ENCODE measurements at places on chromosomes 7 and 10. TPM values are rescaled to one million over a fixed set of nuclear protein-coding genes. Genes with fewer than 3 reads are reported as not detected.
A peak's percentile ranks its signal among the peaks of the same experiment; 100 is the strongest.

DNA sequence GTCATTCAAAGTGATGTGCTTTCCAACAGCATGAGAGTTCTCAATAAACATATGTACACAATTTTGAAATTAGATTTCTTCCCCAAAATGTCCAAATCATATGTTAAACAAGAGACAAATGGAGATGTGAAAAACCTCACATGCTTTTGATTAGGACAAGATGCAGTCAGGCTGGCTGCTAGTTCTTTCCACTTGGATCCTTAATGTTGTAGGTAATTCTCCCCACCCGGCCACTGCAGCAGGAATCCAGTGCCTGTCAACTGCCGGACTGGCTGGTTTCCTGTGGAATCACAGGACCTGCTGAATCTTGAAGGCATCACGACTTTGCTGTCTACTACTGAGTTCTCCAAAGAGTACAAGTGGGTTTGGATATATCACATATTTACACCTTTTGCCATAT is 138.6 kb upstream of the AKR1E2 start:
- no peaks in the 10 kb centered on the region for H3K4me1 ChIP-seq
- no peak for DNase-seq
- H3K27ac ChIP-seq = no peak overlapping the region
- no peaks in the 10 kb centered on the region for H3K36me3 ChIP-seq
- no peaks in the 10 kb centered on the region for H3K27me3 ChIP-seq
- no peak overlapping the region for H3K4me3 ChIP-seq

DNA sequence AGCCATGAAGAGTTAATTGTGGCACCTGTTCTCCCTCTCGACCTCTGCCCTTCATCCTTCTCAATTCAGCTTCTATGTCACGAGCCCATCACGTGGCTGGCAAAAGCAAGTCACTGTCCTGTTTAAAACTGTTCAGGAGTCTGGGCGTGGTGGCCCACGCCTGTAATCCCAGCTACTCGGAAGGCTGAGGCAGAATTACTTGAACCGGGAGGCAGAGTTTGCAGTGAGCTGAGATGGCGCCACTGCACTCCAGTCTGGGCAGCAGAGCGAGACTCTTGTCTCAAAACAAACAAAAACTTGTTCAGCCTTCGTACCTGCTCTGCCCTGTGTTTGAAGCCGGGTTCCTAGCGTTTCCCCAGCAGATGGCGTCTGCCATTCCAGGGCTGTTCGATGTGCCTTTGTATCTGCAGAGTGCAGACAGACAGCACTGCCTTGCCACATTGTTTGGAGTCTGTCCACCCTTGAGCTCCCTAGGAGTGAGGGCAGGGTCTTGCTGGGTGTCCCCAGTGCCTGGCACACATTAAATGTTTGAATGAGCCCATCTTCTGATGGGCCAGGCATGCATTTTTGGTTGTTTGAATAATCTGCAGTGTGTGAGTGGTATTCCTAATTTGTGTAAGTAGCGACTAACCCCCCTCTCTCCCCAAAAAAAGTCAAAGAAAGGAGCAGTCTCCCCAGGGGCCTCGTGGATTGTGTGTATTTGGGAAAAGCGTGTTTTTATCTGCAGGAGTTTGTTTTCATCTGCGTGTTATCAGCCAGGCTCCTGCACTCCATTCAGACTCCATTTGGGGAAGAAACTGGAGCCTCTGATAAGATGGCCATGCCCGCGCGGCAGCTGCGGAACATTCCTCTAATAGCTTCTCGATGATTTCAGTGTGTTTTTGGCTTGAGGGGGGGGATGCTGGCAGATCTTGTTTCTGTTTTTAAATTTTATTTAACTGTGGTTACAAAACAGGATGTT is 61.2 kb downstream of the DNAJB6 start:
- no peak overlapping the region for H3K4me3 ChIP-seq
- no peak for DNase-seq
- no peaks in the 10 kb centered on the region for H3K36me3 ChIP-seq
- H3K4me1 ChIP-seq = no peaks in the 10 kb centered on the region

GRCh38 chr7:102433219-102434038 is at the start of gene ORAI2:
Gene ORAI2, plus strand, starts transcription at chr7:102433575. Its CDS starts 5,382 bp downstream, at chr7:102438957.
- DNase-seq = peak; percentile 81
- H3K36me3 ChIP-seq = no peaks in the 10 kb centered on the region
- H3K4me3 ChIP-seq = peak within 1 kb of the TSS; percentile 59
- peaks cover 55% of the 10 kb centered on the region for H3K4me1 ChIP-seq
- peak within 1 kb of the TSS; percentile 96 for H3K27ac ChIP-seq

GRCh38 chr10:78923647-78924318 is 145.0 kb upstream of the ZMIZ1 start:
- no peak for DNase-seq
- H3K4me1 ChIP-seq = no peaks in the 10 kb centered on the region
- H3K36me3 ChIP-seq = no peaks in the 10 kb centered on the region
- H3K4me3 ChIP-seq = no peak overlapping the region

DNA sequence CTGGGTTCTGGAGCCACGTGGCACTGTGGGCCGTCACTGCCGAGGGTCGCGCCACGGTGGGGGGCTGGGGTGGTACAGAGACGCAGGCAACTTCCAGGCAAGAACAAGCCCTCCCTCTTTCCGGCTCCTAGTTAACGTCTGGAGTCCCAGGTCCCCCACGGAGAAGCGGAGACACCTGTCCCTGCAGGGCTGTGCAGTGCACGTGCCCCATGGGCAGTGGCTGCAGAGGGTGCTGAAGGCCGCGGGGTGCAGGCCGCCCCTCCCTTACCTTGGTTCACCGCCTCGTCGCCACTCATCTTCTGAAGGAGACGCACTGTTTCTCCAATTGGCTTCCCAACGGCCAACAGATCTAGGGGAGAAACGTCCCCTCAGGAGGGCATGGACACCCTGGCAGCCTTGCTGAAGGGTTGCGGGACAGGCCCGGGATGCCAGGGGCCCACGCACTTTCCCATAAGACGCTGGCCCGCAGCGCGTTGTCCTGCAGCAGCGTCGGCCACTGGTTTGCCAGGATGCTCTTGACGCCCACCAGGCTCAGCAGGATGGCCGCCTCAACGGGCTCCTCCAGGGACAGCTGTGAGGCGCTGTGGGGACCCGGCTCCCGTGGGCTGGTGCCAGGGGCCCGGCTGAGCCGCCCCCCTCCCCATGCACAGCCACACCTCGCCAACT is 24.3 kb upstream of the NKX6-2 start:
- no peak overlapping the region for H3K27ac ChIP-seq
- H3K27me3 ChIP-seq = no peaks in the 10 kb centered on the region

Gene RAMP3
- total RNA-seq = not detected

Gene SPDYE11
- not detected for total RNA-seq

Gene LLCFC1
- 0.76 TPM for total RNA-seq

GRCh38 chr10:80924063-80924952 is 386.6 kb downstream of the SH2D4B start:
- H3K4me3 ChIP-seq = no peak overlapping the region
- no peak for DNase-seq
- H3K27me3 ChIP-seq = no peaks in the 10 kb centered on the region
- no peaks in the 10 kb centered on the region for H3K36me3 ChIP-seq
- H3K27ac ChIP-seq = no peak overlapping the region

Gene TLL2
- 0.24 TPM for total RNA-seq

Gene TMEM225B
- 1.9 TPM for total RNA-seq

- H3K36me3 ChIP-seq = no peaks in the 10 kb centered on the region
- H3K27ac ChIP-seq = no peak overlapping the region
Measured at GRCh38 chr7:85535974-85536729, 349.3 kb upstream of the SEMA3D start.

- no peak for DNase-seq
- H3K4me3 ChIP-seq = no peak overlapping the region
- no peaks in the 10 kb centered on the region for H3K4me1 ChIP-seq
- H3K27ac ChIP-seq = no peak overlapping the region
- no peaks in the 10 kb centered on the region for H3K27me3 ChIP-seq
- H3K36me3 ChIP-seq = no peaks in the 10 kb centered on the region
Measured at GRCh38 chr10:52004342-52004949, 305.1 kb upstream of the CSTF2T start.

- no peak for DNase-seq
- no peaks in the 10 kb centered on the region for H3K36me3 ChIP-seq
- H3K27me3 ChIP-seq = no peaks in the 10 kb centered on the region
- H3K27ac ChIP-seq = no peak overlapping the region
- no peak overlapping the region for H3K4me3 ChIP-seq
Measured at GRCh38 chr10:107913317-107914294, 749.1 kb upstream of the SORCS1 start.

DNA sequence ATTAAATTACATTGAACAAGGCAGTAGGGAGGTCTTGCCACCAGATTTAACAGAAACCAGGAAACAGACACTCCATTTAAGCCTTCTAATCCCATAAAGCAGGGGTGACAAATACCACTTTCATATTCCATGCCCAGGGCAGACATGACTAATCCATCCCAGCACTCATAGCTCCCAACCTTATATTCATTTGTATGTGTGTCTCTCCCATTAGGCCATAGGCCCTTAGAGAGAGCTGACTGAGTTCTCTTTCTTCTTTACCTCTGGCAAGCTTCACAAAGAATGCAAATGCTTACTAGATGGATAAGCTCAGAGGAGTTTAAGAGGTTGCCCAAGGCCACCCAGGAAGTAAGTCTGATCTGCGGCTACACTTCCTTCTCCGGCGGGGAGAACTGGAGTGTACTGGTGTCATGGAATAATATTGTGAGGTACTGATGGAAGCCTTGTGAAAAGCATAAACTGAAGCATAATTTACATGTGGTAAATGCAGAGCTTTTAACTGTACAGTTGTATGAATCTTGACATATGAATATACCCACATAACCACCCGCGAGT is 239.7 kb upstream of the HABP2 start:
- peaks cover 5% of the 10 kb centered on the region for H3K27me3 ChIP-seq
- H3K4me3 ChIP-seq = no peak overlapping the region
- DNase-seq = no peak
- no peak overlapping the region for H3K27ac ChIP-seq
- no peaks in the 10 kb centered on the region for H3K4me1 ChIP-seq

- H3K4me3 ChIP-seq = no peak overlapping the region
- no peaks in the 10 kb centered on the region for H3K36me3 ChIP-seq
- H3K4me1 ChIP-seq = no peaks in the 10 kb centered on the region
- no peak for DNase-seq
- H3K27me3 ChIP-seq = no peaks in the 10 kb centered on the region
Measured at GRCh38 chr10:109963439-109963838, 40.1 kb upstream of the XPNPEP1 start.

GRCh38 chr7:36284456-36285090 is 105.1 kb upstream of the ANLN start:
- H3K27me3 ChIP-seq = no peaks in the 10 kb centered on the region
- no peak for DNase-seq
- no peaks in the 10 kb centered on the region for H3K36me3 ChIP-seq
- peaks cover 58% of the 10 kb centered on the region for H3K4me1 ChIP-seq

Gene FAM171A1
- total RNA-seq = 7.2 TPM

Gene DEPP1
- total RNA-seq = 0.91 TPM

Gene AOAH
- total RNA-seq = 6.3 TPM

Gene ASAH2
- 3.2 TPM for total RNA-seq

DNA sequence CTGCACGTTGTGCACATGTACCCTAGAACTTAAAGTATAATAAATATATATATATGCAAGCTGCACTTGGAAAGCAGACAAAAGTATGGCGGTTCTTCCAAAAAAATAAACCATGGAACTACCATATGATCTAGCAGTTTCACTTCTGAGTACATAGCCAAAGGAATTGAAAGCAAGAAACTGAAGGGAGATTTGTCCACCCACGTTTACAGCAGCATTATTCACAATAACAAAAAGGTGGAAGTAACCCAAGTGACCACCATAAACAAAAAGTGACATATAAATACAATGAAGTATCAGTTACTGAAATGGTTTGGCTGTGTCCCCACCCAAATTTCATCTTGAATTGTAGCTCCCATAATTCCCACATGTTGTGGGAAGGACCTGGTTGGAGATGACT is 525.3 kb upstream of the CELF2 start:
- H3K4me3 ChIP-seq = no peak overlapping the region
- DNase-seq = no peak
- H3K27ac ChIP-seq = no peak overlapping the region
- no peaks in the 10 kb centered on the region for H3K27me3 ChIP-seq

Gene TES
- total RNA-seq = 114 TPM

- peak overlapping the region; percentile 10 for H3K4me3 ChIP-seq
- H3K4me1 ChIP-seq = peaks cover 15% of the 10 kb centered on the region
- H3K27ac ChIP-seq = peak overlapping the region; percentile 81
- H3K36me3 ChIP-seq = peaks cover 10% of the 10 kb centered on the region
Measured at GRCh38 chr7:100171840-100172239, 3.4 kb upstream of the GAL3ST4 start.

DNA sequence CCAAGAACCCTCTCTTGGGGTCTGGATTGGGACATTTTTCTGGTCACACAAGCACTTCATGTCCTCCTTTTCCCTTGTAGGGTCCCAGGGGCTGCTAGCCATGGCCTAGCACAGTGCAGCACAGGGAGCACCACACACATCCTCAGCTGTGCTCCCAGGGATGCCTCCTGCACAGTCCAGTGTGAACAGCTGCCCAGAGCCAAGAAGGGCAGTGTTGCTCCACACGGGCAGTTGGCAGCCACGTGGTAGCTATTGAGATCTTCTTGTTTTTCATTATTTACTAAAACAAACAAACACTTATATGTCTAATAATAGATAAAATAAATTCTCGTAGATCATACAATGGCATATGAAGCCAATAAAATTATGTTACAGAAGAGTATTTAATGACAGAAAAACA is 13.9 kb upstream of the LANCL2 start:
- H3K27me3 ChIP-seq = no peaks in the 10 kb centered on the region
- no peaks in the 10 kb centered on the region for H3K36me3 ChIP-seq
- no peak overlapping the region for H3K27ac ChIP-seq
- no peaks in the 10 kb centered on the region for H3K4me1 ChIP-seq
- no peak for DNase-seq
